ENCODE measurements at places on chromosomes 12 and 14.

DNA sequence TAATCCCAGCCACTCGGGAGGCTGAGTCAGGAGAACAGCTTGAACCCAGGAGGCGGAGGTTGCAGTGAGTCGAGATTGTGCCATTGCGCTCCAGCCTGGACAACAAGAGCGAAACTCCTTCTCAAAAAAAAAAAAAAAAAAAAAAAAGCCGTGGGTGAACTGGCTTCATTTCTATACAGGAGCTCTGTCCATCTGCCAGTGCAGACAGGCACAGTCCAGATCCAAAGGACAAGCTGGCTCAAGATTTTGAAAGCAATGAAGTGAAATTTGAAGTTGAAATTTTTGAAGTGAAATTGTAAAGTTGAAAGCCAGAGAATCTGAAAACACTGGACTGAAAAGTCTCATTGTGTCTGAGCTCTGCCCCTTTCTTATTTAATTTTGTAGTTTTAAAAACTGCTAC lies 134.7 kb downstream of the CALM1 start:
- DNase-seq, result no peak

DNA sequence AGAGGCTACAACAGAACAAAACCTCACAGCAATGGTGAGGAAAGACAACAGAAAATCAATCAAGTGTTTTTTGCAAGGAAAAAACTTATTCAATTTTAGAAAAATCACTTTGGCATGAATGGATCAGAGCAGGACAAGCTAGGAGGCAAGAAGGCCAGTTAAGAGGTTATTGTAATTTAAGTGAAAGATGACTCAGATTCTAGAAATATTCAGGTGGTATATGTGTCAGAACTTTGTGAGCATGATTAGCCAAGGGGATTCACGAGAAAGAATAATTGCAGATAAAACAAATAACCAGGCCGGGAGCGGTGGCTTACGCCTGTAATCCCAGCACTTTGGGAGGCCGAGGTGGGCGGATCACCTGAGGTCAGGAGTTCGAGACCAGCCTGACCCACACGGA lies 12.7 kb downstream of the GCH1 start:
- DNase-seq, result no peak

- DNase-seq, result no peak
Observed at GRCh38 chr14:89435492-89435891, 18.5 kb upstream of the FOXN3 start.

DNA sequence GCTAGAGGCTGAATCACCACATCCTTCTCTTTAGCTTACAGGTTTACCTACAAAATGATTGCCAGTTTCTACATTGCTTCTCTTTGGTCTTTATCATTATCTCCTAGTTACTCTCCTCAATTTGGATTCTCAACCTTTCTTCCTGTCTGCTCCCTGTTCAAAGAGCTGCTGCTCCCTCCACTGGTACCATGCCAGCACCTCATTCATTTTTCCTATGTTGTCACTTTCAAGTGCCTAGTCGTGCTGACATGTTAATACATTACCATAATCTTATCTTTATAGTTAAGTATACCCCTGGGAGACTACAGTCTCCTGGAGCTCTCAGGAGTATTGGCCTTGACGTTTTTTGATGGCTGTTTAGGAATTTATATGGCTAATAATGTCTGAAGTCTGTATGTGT lies 14.2 kb downstream of the FRS2 start:
- DNase-seq, result no peak

- no peak for DNase-seq
Observed at GRCh38 chr14:31419967-31420318, 407 bp downstream of the HEATR5A start.

- DNase-seq, result no peak
Observed at GRCh38 chr12:113239811-113240331, 18.6 kb downstream of the TPCN1 start.

- no peak for DNase-seq
Observed at GRCh38 chr12:127282786-127283565, 984.0 kb upstream of the TMEM132C start.

DNA sequence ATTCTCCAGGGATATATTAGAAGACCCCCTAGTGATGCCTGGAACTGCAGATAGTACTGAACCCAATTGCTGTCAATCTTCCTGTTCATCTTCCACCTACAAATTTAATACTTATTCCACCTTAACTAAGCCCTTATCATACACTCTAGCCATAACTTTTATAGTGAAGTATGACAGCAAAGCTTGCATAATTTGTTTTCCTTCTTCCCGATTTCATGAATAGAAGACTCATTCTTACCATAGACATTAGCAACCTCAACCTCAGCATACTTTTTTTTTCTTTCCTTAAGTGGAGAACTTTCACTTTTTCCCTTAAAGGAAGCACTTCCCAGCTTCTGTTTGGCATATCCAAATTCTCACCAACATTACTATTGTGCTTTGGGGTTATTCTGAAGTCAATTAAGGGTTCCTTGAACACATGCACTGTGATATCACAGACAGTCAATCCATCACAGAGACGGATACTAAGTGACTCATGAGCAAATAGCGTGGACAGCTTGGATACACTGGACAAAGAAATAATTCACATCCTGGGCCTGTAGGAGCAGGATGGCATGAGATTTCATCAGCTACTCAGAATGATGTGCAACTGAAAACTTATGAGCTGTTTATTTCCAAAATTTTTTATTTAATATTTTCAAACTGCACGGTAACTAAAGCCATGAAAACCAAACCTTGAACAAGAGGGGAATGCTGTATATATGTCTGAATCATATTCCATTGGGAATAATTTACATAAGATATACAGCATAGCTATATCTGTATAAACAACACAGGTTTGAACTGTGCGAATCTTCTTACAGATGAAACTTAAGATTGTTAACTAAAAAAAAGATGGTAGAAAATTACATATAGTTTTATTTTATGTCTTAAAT lies 63.9 kb downstream of the SYT1 start:
- no peak for DNase-seq

DNA sequence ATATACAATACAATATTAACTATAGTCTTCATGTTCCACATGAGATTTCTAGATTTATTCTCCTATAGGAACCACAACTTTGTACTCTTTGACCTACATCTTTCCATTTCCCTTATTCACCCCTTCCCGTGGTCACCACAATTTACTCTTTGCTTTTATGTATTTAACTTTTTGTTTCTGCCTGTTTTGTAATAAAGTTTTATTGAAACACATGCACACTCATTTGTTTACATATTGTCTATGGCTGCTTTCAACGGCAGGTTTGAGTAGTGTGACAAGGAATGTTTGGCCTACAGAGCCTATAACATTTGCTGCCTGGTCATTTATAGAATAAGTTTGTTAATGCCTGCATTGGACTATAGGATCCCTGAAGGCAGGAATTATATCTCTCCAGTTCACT lies 231.1 kb downstream of the CRADD start:
- DNase-seq, result no peak

GRCh38 chr12:62732861-62733427 lies 202.0 kb downstream of the PPM1H start:
- DNase-seq, result no peak

All from cerebellar nuclear complex (tissue), 1 donor.